ENCODE measurements at places on chromosomes 5 and 9.

GRCh38 chr5:148697809-148698196, 43.5 kb upstream of the HTR4 start:
- DNase-seq = no peak

- DNase-seq = no peak
These were observed 403.0 kb downstream of the GADD45G start for GRCh38 chr9:90007516-90008440.

DNA sequence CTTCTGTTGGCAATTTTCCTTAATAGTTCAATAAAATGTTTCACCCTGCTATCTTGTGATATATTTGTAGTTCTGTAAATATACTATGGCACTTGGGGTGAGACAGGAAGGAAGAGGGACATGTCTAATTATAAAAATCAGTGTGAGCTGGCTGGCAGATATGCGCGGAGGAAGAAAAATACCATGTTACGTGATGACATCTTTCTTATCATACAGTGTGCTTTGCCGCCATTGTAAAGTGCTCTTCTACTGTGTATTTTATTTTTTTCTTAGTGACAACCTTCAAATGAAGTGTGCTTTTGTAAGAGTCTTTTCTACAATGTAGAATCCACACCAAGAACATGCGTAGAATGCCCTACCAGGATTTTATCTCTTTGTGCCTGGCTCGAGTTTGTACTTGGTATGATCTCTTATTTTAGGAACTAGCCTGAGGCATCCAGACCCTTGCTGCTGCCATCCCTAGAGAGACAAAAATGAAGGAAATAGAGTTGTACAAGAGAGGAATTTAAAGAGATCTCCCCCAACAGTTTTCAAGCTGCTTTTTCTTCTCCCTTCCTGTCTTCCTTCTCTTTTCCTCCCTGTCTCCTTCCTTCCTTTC, 46.7 kb upstream of the RIOK2 start:
- DNase-seq = no peak

GRCh38 chr5:39211773-39212172, 7.6 kb downstream of the FYB1 start:
- DNase-seq = no peak

DNA sequence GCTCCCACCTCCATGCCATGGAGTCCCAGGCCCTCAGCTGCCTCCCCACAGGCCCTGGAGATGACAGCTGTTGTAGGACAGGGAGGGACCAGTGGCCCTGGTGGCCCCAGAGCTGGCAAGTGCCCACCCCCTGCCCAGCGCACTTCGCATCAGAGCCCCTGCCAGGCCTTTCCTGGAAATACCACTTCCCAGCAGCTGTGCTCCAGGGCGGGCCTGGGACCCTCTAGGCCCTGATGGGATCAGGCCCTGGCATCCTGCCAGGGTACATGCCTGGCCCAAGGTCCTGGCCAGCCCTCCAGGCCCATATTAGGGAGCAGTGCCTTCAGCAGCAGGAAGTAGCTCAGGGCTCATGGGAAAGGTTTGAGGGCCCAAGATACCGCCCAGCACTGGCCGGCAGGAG, 2.5 kb downstream of the KCNT1 start:
- peak; percentile 77 for DNase-seq

DNA sequence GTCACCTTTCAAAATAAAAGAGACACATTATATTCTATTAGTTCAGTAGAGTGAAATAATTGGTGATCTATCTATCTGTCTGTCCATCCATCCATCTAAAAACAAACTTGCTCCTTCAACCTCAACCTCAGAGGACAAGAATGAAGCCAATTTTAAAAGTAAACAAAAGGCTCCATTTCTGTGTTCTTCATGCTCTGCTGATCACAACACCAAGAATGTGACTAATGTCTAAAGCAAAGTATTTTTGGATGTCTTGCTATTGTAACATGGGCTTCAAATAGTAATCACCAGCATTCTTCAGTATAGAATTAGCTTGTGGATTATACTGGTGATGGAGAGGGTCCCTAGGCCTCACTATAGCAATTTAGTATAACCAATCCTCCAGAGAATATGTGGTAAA, 1304.4 kb downstream of the MAT2B start:
- DNase-seq = no peak

DNA sequence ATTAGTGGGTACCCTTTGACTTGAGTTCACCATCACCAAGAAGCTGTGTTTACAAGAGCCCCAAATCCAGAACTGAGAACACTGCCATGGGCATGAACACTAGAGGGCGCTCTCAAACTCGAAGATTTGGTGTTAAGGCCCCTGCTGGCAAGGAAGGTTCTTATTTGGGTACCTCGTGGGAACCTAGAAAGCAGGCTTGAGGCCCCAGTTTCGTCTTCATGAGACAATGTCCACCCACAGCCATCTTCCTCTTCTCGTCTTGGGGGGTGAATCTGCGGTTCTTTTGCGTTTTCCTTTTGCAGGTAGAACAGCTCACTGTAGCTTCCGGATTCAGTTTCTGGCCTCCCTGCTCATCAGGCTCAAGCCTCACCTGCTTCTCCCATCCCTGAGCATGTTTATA, 184.0 kb downstream of the SEMA5A start:
- DNase-seq = peak; percentile 17

DNA sequence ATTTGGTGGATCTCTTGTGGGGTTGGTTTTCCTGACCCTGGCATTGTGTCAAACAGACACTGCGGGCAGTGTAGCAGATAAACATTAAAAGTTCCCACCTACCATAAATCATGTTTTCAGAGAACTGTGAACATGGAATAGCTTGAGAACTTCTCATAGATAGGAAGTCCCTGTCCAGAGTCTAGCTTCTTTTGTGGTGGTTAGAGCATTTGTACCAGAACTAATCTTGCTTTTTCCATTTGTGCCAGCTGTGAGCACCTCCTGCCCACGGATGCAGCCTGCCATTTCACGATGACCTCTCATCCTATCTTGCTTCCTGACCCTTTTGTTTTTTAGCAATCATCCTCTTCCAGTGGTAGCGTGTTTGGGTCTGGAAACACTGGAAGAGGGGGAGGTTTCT, 61.4 kb downstream of the FAM78A start:
- DNase-seq = no peak

GRCh38 chr5:172373680-172374079, 80.6 kb downstream of the SH3PXD2B start:
- DNase-seq = no peak

GRCh38 chr9:77759391-77759790, 111.3 kb upstream of the GNA14 start:
- no peak for DNase-seq

DNA sequence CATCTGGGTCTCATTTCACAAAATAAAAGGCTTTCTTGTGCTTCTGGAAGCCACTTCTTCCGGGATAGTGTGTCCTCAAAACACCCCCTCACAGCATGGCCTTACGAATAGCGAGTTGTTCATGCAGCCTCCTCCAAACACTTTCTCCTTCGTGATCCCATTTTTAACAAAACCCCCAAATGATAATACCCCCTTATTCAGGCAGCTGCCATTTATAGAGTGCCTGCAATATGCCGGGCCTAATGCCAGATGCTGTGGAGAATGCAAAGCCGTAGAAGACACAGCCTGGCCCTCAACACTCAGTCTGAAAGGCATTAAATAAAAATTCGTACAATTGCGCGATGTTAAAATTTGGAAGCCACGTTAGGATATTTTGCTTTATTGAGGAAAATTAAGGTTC, 66.4 kb upstream of the SLC44A1 start:
- no peak for DNase-seq

DNA sequence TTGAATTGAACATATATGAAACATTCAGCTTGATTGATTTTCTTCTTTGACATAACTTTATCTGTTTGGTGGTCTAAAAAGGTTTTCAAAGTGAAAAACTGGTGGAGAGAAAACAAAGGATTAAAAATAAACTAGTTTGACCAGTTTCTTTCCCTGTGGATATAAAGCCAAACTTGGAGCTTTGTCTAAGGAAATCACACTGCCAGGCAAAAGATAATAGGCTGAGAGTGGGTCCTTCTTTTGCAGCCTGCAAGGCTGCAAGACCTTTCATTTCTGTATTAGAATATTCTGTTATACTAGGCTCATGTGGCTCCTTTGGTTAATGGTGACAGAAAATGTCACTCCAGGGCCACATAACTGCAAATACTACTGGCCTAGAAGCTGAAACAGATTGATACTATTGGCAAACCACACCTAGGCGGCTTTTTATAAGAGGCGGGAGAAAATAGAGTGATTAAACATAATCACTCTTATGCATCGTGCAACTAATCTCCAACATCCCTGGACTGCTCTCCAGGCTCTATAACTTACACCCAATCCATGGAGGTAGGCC, 129.1 kb upstream of the ZNF462 start:
- DNase-seq = no peak

- peak; percentile 40 for DNase-seq
These were observed 378.4 kb downstream of the SPATA31D1 start for GRCh38 chr9:82367016-82367415.

DNA sequence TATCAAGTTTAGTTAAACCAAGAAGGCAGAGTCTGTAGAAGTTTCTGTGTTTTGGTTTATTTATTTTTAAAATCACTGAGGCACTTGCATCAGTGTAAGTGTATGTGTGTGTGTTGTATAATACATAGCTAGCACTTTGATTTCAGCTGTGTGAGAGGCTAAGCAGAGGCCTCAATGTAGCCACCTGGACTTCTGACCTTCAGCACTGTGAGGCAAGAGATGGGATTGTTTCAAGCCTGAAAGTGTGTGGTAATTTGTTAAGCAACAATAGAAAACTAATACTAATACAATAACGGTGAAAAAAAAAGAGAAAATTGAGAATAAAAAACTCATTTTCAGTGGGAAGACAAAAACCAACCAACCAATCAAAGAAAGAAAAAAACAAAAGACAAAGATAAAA, 327.3 kb downstream of the CDH18 start:
- no peak for DNase-seq

DNA sequence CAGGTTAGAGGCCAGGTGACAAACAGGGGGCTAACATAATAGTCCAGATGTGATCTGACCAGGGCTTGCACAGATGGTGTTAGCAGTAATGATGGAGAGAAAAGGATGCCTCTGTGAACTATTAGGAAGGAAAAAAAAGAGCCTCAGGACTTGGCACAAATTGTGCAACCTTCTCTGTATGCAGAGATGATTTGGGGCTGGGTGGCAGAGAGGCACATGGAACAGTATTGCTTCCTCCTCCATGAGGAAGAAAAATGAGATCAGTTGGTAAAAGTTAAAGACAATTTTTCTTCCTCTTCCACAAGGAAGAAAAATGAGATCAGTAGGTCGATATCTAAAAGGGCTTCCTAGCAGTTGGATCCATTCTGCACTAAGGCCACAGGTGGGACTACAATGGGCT, 13.9 kb upstream of the ANXA6 start:
- no peak for DNase-seq

- DNase-seq = no peak
These were observed 34.1 kb upstream of the GDNF start for GRCh38 chr5:37873988-37874387.

GRCh38 chr5:118015511-118015910, 972.8 kb downstream of the DTWD2 start:
- DNase-seq = no peak

GRCh38 chr9:13587571-13587970, 308.1 kb upstream of the MPDZ start:
- DNase-seq = no peak

DNA sequence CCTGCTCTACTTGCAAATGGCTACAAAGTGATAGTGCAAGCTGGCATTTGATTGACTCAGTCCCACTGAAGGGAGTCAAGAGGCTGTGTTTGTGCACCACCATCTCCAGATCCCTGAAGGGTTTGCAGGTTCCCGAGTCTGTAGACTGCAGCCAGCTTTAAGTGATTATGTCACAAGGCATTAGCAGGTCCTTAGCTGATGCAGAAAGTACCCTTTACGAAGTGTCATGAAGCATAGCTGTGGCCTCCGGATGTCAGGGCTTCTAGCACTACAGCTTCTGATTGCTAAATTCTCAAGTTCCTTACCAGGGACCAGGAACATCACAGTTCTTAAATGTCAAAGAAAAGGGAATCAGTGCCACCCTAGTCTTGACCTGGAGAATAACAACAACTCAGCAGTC, 311.3 kb upstream of the TRPC7 start:
- no peak for DNase-seq

DNA sequence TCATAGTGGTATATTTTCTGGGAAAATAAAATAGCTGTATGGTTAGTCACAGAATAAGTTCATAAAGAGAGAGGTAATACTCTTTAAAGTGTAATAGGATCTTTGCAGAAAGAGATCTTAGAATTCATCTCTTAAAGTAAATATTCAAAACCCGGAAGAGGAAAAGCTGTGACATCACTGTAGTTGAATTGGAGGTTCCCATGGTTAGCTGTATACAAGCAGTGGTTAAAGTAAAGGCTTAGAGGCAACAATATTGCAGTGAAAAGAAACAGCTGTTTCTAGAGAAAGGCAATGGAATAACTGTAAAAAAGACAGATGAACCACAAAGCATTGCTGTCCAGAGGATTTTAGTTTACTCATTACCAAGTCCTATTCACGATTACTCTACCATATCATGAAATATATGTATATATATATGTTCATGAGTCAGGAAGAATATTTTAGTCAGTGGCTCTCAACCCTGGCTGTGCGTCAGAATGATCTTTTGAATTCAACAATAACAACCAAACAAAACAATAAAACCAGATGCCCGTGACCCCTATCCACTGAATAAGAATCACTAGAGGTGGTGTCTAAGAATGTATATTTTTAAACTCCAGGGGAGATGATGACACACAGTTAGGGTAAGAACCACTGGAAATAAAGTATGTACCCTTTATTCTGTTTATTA, 4.7 kb downstream of the ERCC6L2 start:
- DNase-seq = no peak

Measured in SK-N-SH (cell line).